ENCODE measurements at places on chromosomes 3 and 15. TPM values are rescaled to one million over a fixed set of nuclear protein-coding genes. Genes with fewer than 3 reads are reported as not detected.

The CCNB2 gene
- total RNA-seq, result 150 TPM

The ATP8B4 gene
- not detected for total RNA-seq

The HYKK gene
- total RNA-seq, result 5.1 TPM

The ZNF774 gene
- total RNA-seq, result 1.5 TPM

The CLDN18 gene
- total RNA-seq, result not detected

The TLR9 gene
- not detected for total RNA-seq

The SCG3 gene
- not detected for total RNA-seq

The LRRC2 gene
- total RNA-seq, result 0.16 TPM

All from mesangial cell (primary cell).